ENCODE measurements at places on chromosomes 12 and 14. TPM values are rescaled to one million over a fixed set of nuclear protein-coding genes. Genes with fewer than 3 reads are reported as not detected.

FLRT2 gene
- not detected for total RNA-seq

GUCY2C gene
- not detected for total RNA-seq

DNA sequence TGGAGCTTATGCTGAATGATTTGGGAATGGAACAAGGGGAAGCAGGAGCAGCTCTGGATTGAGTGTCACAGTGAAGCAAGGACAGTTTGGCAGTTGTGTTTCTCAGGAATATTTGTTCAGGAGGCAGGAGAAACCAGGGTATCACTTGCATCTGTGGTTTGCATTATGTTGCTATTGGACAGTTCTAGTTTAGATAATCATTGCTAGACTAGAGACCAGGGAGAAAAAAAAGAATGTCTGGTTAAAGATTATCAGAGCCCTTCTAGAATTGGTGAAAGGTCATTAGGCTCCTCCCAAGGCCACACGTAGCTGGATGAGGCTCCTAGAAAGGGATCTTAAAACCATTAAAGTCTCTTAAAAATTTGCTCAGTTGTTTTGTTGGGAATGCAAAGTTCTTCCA lies 17.0 kb upstream of the SRSF5 start:
- DNase-seq, result no peak

DNA sequence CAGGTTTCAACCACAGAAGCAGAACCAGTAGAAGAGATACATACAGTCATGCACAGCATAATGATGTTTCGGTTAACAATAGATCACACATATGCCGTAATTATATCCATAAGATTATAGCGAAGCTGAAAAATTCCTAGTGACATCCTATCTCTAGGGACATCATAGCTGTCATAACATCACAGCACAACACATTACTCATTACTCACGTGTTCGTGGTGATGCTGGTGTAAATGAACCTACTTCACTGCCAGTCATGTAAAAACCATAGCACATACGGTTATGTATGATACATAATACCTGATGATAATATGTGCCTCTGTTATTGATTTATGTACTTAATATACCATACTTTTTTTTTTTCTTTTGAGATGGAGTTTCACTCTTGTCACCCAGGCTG lies 44.7 kb downstream of the KLRG1 start:
- no peak for DNase-seq

Measured in activated CD4-positive, alpha-beta T cell treated with anti-CD3 and anti-CD28 coated beads, Interleukin-2, amount 10 ng/mL, durations not matched to agents 7 days and 5 days (primary cell).